Putamen (tissue), 1 donor: ENCODE measurements at places on chromosomes 11 and 22.

DNA sequence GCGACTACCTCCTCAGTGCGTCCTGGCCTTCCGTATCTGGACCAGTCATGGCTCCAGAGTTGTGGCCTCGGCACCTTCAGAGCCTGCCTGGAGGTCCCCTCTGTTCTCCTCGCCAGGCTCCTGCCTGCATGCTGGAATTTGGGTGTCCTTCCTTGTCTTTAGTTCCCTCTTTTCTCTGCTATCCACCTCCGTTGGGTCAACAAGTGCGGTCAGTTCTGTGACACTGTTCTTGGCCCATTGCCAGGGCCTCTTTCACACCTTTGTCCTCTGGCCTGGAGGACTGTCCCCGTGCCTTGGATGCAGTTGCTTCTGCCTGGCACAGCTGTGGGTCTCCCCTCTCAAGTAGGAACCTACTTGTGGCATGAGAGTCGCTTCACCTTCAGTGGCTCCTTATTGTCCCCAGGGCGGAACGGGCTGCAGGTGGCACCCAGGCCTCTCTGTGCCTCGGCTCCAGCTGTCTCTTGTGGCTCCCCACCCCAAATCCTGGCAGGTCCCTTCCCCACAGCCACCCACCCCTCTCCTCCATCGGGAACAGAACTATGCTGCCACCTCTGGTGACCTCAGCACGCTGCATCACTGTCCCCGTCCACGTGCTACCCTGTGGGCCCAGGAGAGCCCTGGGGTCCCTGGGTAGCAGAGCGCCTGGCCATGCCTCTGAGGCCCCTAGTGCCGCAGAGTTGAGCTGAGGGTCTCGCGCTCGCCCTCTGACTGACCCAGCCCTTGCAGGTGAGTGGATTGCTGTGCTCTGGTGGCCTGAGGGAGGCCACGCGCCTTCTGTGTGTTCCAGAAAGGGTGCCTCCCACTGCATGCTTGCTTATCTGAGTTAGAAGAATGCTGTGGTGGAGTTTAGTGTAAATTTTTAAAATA, 4.7 kb downstream of the DGCR8 start:
- DNase-seq: no peak

DNA sequence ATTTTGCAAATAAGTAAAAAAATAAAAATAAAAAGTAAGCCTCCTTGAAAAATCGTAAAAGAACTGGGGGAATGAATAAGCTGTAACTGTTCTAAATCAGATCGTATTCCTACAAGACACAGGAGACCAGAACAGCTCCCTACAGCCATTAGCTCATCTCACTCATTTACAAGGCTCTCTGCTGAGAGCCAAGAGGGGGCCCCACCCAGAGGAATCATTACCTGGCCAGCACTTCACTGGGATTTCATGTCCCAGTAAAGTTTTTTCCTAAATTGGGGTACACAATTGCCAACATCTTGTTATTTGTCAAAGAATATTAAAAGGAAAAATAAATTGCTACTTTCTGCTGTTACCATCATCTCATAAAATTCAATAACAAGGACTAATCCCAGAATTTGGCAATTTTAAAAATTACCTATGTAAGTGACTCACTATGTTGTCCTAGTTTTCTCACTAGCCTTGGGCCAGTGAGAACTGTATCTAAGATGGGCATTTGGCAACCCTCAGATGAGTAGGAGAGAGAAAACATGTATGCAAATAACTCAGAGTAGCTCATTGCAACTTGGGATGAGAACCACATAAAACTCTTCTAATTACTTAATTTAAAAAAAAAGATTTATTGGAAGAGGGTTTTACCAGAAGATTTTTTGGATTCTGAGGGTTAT, 18.4 kb upstream of the SMTN start:
- no peak for DNase-seq

- DNase-seq: no peak
These were observed 44.4 kb downstream of the FAT3 start for GRCh38 chr11:92269021-92269420.

DNA sequence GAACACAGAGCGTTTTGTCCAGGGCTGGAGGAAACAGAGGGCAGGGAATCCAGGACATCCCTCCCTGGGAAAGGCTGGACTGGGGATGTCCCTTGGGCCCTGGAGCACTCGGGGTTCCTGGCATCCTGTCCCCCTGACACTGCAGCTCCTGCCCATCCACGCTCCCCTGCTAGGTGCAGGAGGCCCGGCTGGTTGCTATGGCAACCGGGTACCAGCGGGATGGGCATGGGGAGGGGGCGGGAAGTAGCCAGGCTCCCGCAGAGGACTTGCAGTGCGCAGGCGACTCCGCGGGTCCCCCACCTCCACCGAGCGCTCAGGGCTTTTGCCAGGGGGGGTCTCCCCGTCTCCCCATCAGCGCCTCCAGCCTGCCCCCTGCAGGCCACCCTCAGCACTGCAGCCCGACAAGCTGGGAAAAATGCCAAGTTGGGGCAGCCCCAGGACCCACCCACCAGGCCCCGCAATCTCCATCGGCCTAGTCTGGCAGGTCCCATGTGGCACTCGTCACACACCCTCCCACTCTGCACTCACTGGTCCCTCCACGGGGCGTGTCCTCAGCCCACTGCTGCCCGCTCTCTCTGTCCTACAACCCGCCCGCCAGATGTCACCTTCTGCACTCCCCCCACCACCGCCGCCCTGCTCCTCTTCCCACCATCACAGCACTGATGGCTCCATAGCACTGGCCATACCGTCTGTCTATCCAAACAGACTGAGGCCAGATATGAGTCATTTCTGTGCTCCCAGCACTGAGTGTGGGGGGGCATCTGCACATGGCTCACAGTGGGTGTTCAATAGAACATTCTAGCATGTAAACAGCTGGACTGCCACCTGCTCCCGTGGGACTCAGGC, 31.5 kb downstream of the KIAA0930 start:
- peak; percentile 80 for DNase-seq

DNA sequence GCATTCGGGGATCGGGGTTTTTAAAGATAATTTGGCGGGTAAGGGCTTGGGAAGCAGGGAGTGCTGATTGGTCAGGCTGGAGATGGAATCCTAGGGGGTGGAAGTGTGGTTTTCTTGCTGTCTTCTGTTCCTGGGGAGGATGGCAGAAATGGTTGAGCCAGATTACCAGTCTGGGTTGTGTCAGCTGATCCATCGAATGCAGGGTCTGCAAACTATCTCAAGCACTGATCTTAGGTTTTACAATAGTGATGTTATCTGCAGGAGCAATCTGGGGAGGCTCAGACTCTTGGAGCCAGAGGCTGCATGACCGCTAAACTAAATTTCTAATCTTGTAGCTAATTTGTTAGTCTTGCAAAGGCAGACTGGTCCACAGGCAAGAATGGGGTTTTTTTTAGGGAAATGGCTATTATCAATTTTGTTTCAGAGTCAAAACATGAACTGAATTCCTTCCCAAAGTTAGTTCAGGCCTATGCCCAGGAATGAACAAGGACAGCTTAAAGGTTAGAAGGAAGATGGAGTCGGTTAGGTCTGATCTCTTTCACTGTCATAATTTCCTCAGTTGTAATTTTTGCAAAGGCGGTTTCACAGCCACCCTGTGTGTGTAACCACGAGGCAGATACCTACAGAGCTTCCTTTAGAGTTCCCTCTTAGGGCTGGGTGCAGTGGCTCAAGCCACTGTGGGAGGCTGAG, 10.2 kb downstream of the SCGB1A1 start:
- DNase-seq: no peak

GRCh38 chr11:19432370-19433061, 191.8 kb upstream of the E2F8 start:
- no peak for DNase-seq

GRCh38 chr22:27057717-27058116, 400.3 kb downstream of the MIAT start:
- no peak for DNase-seq

DNA sequence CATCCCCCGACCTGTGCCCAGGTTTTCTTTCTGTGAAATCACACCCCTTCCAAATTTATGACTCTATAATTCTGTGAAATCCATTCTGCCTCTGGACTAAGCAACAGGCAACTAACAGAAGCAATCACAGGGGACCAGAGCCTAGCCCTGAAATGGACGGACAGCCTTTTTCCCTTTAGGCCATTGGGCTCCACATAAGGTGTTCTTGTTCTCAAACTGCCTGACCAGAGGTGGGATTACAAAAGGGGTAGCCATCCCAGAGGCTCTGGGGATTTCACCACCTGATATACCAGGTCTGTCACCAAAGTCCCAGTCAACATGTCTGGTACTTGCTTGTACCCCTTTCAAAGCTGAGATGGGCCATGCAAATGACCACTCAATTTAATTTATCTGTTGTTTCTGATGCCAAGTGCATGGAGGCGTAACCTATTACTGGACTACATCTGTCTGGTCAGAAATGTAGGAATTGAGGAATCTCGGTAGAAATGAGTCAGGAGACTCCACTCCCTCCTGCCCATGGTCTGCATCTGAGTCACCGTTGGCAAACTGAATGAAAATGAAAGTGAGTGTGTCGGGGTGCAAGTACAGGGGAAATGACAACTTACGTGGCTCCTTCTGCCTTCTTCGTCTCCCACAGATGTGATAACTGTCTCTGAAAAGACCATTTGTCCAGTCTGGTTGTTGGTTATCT, 10.2 kb downstream of the DKK3 start:
- DNase-seq: no peak

DNA sequence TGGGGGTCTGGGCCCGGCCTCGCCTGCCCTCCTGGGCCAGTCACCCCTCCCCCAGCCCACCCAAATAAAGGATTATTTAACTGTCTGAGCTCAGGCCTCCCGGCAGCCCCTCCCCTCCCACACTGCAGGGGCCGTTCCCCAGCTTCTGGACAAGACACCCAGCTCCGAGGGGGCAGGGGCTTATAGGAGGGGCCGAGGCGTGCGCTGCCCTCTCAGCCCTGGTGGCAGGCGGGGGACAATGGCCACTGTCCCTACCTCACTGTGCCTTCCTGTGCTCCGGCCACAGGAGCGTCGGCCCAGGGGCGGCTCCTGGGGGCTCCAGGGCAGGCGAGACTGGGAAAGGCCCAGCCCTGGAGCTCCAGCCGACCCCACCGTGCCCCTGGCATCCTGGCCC, 2.2 kb upstream of the SELENOO start:
- DNase-seq: no peak

DNA sequence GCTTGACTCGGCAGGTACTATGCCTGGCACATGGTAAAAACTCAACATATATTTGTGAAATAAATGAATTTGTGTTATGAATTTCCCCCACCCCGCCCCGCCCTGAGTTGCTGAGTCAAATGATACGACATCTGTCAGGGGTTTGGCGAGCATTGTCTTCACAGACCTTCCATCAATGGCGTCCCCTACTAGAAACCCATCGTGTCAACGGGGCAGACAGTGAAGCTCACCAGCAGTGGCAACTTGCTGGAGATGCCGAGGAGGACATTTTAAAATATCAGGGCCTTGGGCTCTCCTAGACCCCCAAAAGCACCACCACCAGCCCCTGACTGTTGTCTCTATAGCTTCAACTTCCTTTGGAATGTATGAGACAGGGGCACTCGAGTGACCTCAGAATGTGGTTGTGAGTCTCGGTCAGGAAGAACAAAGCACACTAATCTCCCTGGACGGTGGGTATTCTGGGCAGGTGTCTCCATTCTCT, 761 bp upstream of the NXF1 start:
- DNase-seq: no peak

- DNase-seq: no peak
These were observed 332.2 kb downstream of the INSC start for GRCh38 chr11:15446929-15447328.

DNA sequence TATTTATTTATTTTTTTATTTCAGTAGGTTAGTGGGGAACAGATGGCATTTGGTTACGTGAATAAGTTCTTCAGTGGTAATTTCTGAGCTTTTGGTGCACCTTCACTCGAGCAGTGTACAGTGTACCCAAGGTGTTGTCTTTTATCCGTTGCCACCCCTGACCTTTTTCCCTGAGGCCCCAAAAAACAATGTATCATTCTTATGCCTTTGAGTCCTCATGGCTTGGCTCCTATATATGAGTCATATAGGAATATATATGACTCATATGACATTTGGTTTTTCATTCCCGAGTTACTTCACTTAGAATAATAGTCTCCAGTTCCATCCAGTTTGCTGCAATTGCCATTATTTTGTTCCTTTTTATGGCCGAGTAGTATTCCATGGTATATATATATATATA, 763.9 kb downstream of the NTM start:
- no peak for DNase-seq

GRCh38 chr11:118900535-118901384, 17.1 kb downstream of the CXCR5 start:
- DNase-seq: no peak

GRCh38 chr11:12944889-12945288, 64.2 kb upstream of the RASSF10 start:
- DNase-seq: no peak

DNA sequence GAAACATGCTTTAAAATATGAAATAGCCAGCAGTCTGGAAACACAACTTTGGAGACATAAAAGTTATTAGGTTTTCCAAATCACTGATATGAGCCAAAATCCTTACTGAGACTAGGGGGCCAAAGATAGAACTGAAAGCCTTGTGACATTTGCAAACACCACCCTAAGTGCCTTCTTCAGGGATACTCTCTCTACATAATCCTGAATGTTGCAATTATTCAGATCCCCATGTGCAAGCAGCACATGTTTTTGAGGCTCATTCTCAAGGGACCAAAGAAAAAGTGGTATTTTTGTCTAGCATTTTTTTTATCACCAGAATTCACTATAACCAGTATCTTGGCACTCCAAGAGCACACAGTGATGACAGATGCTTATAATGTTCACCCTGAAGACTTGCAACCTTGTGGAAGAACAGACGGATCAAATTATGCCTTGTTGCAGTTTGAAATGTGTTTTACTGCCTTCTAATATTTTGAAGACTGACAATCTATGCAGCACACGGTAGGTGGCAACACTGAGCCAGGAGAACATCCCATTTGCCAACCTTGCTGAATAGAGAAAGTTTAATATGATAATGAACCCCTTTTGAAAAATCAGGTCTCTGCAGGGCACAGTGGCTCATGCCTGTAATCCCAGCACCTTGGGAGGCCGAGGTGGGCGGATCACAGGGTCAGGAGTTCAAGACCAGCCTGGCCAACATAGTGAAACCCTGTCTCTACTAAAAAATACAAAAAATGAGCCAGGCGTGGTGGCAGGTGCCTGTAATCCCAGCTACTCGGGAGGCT, 78.5 kb downstream of the PLEKHA7 start:
- peak; percentile 36 for DNase-seq

DNA sequence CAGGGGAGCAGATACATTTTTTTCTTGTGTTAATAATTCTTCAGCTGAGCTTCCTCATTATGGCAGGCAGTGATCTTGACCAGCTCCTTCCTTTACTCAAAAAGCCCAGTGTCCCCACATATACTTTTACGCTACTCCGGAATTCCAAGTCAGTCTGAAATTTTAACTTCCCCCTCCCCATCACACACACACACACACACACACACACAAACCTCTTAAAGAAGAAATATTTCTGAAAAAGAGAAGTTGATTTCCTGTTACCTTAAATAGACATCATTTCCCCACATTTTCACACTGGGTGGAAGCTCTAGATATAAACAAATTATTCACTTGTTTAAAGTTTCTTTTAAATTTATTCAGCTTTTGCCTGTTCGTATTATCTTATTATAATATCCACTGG, 113.9 kb downstream of the DBX1 start:
- DNase-seq: no peak
